Hematopoietic multipotent progenitor cell treated with erythropoietin and hydrocortisone succinate and interleukin-3 and kit ligand, for 6 days (in vitro differentiated cells): ENCODE measurements at places on chromosomes 5 and 9.

GRCh38 chr5:31407921-31408693 is 123.8 kb downstream of the DROSHA start:
- DNase-seq = no peak

DNA sequence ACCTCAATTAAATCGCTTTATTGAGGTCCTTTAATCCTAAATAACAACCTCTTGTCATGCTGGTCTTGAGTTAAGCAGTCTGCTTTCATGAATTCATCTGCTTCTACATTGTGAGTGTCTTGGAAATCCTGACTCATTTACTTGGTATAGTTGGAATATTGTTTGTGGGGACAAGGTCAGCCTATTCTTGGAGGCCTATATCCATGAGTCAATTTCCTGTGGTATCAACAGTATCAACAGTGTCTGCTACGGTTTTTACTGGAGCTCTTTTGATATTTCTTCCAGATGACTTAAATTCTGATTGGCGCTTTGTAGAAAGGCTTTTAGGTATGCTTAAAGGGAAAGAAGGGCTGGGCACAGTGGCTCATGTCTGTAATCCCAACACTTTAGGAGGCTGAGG is 71.2 kb upstream of the PARP8 start:
- no peak for DNase-seq

- peak; percentile 84 for DNase-seq
Observed at GRCh38 chr9:69122082-69122548, 52.0 kb upstream of the TJP2 start.

- no peak for DNase-seq
Observed at GRCh38 chr5:158952951-158953350, 146.8 kb downstream of the EBF1 start.
